NCI-H1105 treated with DMSO at 0.1 percent for 48 hours (cell line): ENCODE measurements at places on chromosomes 16 and 17.

DNA sequence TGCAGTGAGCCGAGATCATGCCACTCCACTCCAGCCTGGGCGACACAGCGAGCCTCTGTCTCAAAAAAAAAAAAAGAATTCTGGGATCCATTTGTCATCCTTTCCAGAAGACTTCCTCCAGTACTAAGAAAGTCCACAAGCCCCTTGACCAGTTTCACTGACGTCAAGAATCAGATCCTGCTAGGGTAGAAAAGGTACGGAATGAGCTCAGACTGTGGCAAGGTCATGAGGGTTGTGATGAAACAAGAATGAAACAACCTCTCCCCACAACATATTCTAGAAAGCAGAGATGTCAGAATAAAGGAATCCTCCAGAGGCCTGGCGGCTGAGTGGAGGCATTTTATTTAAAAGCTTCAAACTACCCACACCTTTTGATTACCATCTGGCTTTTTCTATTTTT, 29.9 kb downstream of the TRAF4 start:
- no peak for DNase-seq

DNA sequence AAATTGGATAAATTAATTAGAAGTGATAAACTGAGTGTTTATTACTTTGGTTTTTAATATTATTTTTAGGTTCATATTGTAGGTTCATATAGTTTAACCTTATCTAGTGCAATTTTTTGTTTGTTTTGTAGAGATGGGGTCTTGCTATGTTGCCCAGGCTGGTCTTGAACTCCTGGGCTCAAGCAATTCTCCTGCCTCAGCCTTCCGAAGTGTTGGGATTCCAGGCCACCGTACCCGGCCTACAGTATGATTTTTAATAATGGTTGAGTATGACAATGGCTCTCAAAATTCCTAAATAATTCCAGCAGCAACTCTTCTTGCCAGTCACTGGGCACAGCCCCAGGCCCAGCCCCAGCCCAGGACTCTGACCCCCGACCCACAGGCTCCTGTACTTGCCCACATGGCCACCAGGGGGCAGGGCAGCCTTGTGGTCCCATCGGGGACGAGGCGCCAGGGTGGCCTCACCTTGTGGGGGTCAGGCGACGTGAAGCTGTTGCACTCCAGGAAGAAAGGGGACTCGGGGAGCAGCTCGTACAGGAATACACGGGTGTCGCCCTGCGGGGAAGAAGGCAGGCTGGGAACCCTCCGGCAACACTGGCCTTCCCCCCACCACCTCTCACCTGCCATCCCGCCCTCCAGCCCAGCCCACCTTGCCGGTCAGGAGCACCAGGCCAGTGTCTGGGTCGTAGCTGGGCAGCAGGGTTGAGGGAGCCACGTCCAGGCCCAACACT, 7.9 kb upstream of the PAM16 start:
- no peak for DNase-seq

GRCh38 chr16:81688182-81688581, 90.9 kb upstream of the PLCG2 start:
- DNase-seq = no peak

DNA sequence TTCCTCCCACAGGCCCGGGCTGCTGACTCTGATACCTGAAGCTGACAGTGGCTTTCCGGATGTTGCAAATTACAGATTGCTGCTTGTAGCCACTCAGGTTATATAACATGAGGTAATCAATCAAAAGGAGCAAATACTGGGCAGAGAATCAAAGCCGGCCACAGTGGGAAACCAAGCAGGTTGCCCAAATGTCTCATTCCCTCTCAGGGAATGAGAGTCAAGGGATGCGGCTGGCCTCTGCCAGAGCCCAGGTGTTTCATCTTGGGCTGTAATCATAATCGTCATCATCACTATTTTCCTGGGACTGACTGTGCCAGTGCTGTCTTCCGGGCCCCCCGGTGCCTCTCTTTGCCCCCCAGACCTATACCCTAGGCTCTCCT, 292.4 kb upstream of the FOXF1 start:
- no peak for DNase-seq

GRCh38 chr17:66040402-66040801, 151.5 kb downstream of the CEP112 start:
- DNase-seq = no peak

DNA sequence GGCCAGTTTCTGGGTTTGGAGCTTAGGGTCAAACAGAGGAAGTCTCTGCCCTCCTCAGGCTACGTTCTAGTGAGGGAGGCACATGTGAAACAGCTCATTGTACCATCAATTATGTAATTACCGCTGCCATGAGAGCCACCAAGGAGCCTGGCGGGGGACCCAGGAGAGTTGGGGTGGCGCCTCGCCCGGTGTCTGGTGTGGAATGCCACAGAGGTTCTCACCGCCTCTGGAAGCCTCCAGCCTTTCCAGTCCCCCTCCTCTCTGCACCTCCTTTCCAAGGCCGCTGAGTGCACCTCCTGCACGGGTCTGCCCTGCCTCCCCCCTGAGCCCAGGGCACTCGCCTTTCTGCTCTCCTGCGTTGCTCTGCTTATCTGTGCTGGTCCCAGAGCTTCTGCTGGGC, 51.4 kb downstream of the SREBF1 start:
- DNase-seq = no peak

GRCh38 chr16:30351586-30352419, 3.3 kb downstream of the CD2BP2 start:
- DNase-seq = no peak

GRCh38 chr17:6910987-6911603, 79.6 kb upstream of the TEKT1 start:
- peak; percentile 63 for DNase-seq

GRCh38 chr17:82081546-82081945, 15.9 kb upstream of the DUS1L start:
- no peak for DNase-seq

DNA sequence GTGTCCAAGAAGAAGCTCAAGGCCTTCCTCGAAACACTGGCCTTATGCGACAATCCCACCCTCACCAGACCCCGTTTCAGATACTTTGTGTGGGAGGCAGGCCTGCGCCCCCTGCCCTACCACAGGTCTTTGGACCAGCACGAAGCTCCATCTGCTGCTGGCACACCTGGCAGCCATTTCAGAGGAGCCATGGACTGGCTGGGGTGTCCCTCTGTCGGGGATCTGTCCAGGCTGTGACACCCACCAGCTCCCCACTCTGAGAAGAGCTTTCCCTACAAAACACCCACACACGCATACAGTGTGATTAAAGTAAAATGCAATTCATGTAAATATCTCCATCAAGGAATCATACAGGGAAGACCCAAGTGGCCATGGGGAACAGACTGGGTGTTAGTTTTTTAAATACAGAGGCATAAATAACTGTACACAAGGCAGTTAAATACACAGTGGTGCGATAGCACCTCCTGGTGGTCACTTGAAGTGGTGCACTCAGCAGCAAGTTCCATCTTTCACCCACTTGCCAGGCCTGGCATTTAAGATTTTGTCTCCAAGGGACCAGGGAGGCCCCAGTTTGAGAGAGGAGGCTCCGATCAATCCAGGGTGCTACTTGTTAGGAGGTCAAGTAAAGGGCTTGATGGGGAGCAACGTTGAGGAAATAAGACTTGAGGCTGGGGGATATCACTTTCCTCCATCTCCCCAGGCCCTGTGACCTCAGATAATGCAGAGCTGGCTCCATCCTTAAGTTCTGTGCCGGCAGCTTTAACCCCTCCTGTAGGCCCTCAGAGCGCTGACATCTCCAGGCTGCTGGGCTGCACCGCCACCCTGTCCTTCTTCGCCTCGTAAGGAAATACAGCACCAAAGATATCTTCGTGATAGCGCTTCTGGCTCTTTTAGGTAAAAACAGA, 43.6 kb downstream of the NOS2 start:
- peak; percentile 10 for DNase-seq

- DNase-seq = peak; percentile 70
Observed at GRCh38 chr17:78965491-78965924, 14.2 kb downstream of the LGALS3BP start.

DNA sequence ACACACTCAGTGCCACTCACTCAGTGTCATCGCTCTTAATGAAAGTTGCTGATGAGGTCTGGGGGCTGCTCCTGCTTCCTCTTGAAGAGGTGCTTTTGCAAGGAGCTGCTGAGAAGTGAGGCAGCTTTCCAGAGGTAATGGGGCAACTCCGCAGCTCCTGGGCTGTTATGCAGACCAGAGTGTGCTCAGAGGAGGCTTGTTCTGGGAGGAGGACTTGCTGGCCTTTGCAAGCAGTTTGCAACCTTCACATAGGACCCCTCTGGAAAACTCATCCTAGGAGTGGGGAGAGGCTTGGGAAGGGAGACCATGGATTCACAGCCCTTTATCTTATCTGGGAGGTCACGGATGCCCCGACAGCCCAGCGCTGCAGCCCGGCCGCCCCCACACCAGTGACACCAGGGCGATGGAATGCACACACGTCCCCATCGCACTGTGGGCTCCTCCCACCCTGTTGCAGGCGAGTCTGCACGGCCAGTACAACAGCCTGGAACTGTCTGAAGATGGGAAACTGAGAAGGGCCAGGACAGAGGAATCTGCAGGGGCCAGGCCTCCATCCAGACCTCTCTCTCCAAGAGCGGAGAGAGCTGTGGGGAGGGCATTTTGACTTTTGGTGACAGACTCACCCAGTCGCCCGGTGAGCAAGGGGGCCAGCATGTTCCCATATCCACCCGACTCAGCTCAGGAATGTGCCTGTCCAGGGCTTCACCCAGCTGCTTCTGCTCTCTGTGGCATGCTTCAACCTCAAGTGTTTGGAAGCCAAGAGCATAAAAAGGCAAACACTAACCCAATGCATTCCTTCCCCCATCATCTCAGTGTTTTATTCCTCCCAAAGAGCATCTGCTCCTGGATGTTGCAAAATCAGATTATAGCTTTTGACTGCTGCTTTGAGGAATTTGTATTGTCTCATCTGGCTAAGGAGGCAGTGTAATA, 78.6 kb upstream of the ZNF469 start:
- DNase-seq = no peak

DNA sequence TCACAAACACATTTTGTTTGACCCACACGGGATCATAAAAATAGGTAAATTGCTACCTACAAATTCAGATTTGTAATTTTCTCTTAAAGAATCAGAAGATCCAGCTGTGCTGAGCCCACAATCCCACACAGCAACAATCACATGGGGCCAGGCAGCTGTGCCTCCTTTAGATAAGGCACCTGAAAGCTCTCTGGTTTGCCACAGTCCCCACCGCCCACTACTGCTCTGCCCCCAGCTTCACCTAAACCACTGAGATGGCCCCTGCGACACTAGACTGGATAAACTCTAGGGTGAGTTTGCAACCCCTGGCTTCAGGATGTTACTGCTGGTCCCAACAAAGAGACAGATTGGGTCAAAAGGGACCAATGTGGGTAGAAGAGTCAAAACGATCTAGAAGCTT, 96.8 kb downstream of the GSG1L start:
- DNase-seq = no peak

GRCh38 chr17:72425133-72425793, 304.4 kb downstream of the SOX9 start:
- no peak for DNase-seq

- DNase-seq = peak; percentile 18
Observed at GRCh38 chr17:76139801-76140660, 1.0 kb downstream of the FOXJ1 start.

GRCh38 chr17:32527146-32527545, 40.4 kb downstream of the CDK5R1 start:
- no peak for DNase-seq

DNA sequence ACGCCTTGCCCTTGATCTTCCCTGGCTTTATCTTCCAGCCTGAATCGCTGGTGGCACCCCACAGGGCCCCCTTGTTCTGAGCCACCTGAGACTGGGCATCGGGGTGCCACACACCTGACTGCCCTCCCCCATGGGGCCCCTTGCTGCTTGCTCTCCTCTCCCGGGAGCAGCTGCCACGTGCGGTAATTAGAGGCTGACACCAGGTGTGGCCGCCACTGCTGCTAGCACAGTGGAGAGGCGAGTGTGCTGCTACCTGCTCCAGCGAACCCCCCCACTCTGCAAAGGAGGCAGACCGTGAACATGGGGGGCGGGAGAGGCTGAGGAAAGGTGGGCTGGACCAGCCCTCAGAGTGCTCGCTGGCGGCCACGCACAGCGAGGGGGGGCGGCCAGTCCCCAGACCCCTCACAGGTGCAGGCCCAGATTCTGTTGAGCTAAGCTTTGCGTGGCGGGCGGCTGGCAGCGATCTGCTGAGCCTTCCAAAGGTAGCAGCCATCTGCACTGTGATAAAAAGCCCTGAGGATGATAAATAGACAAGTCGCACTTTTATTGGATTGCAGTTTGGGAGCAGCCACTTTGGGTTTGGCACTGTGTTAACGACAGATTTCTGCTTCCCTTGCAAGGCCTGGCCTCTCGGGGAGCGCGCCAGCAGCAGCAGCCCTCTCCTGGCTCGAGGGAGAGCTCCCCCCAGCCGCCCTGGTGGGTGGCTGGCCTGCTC, 167.9 kb upstream of the GSE1 start:
- peak; percentile 91 for DNase-seq

GRCh38 chr17:43984521-43984920, 19.9 kb upstream of the NAGS start:
- no peak for DNase-seq

- DNase-seq = peak; percentile 81
Observed at GRCh38 chr17:68861602-68862001, 93.6 kb downstream of the ABCA8 start.

GRCh38 chr17:65290056-65290455, 152.9 kb downstream of the RGS9 start:
- DNase-seq = no peak

GRCh38 chr16:1514507-1514906, 19.0 kb upstream of the TMEM204 start:
- DNase-seq = no peak

GRCh38 chr16:57941016-57941664, 29.8 kb downstream of the CNGB1 start:
- DNase-seq = peak; percentile 68

DNA sequence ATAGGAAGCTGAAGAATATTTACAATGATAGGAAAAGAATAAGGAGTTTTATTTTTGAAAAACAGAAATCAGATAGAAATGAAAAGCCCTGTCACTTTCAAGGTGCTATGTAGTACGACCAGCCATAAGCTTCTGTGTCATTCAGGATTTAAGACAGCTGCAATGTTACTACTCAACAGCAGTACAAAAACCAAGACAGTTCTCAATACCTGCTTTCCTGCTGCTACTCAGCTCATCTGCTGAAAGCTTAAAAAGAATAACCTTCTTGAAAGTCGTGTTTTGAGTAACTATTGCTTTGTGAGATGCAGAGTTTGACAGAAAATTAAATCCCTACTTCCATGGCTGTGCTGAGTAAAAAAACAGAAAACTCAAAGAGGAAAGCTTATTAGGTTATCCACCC, 8.7 kb downstream of the GRB2 start:
- DNase-seq = no peak

DNA sequence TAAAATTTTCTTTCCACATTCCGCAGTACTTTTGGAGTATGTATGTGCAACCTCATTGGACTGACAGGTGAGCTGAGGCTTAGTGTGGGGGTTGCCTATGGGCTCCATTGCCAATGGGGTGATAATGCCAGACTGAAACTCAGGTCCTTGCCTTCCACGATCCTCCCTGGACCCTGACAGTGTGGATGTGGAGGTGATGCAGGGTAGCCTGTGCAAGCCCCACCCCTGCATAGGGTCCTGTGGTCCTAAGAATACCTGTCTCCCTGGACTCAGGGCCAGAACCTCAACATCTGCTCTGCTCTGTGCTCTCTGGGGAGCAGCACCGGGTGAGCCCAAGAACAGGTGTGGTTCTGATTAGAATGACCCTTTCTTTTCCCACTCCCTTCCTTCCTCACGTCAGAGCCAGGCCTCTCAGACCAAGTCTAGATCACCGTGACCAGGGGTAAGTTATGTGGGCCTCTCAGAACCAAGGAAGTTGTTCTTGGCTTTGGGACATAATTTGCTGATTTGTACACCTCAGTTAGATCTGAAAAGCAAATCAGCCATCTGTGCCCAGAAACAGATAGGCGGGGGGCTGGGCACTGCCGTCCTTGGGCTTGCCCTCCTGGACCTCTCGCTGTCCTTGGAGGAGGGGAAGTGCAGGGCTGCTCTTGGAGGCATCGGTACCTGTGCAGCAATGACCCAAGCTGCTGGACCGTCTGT, 8.4 kb upstream of the TNS4 start:
- no peak for DNase-seq
